ENCODE measurements at places on chromosomes 7 and 10.

GRCh38 chr7:93620057-93620456 lies 45.5 kb upstream of the CALCR start:
- DNase-seq, result no peak

GRCh38 chr7:157089100-157089610 lies 49.6 kb upstream of the UBE3C start:
- DNase-seq, result no peak

DNA sequence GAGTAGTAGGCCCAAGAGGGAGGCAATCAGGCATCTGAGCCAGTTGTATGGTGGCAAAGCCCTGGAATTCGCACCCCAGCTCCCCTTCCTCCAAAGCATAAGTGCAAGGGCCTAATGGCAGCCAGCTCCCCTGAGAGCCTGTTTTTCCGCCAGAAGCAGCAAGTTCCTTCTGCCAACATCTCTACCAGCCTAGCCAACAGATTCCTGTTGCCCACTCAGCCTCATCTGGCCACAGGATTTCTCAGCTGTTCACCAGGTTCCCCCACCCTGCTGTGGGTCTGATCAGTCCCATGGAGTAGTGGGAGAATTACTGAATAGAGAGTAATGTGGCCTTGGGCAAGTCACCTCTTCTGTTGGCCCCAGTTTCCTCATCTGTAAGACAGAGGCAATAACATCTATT lies 186.2 kb upstream of the PDE1C start:
- DNase-seq, result no peak

DNA sequence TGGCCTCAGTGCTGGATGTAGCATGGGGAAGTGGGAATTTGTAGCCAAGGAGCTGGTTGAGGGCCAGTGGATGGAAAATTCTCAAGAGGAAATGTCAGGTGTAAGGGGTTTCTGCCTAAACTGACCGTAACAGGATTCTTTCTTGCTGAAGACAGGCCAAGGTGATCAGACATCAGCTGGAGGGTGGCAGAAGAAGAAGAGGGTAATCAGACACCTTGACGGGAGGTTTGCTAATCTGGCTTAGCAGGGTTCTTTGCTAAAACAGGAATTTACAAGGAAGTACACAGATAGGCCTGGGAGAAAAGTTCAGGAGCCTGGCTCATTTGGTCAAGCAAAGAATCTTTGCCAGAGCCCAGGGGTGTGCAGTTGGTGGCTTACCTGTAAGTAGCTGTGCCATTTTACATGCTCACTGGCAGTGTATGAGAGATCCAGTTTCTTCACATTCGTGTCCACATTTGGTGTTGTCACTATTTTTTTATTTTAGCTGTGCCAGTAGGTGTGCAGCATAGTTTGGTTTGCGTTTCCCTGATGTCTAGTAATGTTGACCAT lies 73.7 kb downstream of the BMPR1A start:
- no peak for DNase-seq

- no peak for DNase-seq
Measured at GRCh38 chr7:66167773-66168387, 37.3 kb upstream of the TPST1 start.

GRCh38 chr10:121648493-121648892 lies 50.2 kb upstream of the FGFR2 start:
- no peak for DNase-seq

- no peak for DNase-seq
Measured at GRCh38 chr7:155324012-155324917, 26.6 kb downstream of the INSIG1 start.

DNA sequence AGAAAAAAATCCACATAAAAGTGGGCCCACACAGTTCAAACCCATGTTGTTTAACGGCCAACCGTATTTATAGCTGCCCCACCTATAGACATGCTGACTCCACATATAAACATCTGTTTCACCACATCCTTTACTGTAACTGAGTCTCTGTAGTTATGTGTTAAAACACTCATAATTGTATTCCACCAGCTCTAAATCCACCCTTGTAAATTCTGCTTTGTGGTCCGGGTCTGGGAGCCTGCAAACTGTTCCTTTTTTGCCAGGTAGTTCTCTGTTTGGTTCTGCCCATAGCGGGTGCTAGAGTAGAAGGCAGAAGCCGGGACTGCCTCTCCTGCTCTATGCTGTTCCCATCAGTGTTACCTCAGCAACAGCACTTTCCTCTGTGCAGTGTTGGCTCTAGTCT lies 20.2 kb upstream of the FHIP2A start:
- no peak for DNase-seq

DNA sequence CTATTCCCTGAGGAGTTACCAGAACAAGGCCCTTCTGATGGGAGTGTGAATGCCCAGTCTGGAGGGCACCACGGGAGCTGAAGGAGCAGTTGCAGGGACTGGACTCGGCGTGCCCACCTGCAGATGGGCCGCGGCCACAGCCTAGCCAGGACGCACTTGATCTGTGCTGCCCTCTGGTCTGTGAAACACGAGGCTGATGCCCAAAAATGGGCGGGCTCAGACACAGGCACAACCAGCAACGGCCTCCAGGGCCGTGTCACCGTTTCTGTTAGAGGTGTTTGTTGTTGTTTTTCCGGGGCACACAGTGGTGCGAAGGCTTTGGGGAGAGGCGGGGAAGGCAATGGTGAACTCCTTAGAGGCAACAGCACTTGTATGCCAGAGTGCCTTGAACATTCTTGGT lies 235.8 kb downstream of the DNAJB6 start:
- peak; percentile 32 for DNase-seq

GRCh38 chr10:71996592-71997371 lies 32.6 kb downstream of the CHST3 start:
- peak; percentile 81 for DNase-seq

GRCh38 chr10:26374426-26374825 lies 63.7 kb upstream of the APBB1IP start:
- no peak for DNase-seq

DNA sequence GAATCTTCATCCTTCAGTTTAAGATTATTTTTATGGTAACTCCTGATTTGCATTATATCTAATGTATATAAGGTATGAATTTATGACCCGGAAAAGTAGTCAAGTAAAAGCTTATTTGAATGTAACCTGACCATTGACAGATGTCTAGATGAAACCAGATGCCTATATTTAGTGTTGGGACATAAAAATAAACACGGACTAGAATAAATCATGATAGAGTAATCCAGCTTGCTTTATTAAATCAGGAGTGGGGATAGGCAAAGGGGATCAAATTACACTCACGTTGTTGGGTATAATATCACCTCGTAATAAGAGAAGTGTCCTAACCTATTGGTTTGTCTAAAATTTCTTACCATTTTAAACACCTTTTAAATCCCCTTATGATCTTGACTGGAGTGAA lies 244.6 kb downstream of the AGMO start:
- no peak for DNase-seq

- no peak for DNase-seq
Measured at GRCh38 chr10:123390874-123391273, 236.7 kb downstream of the BUB3 start.

DNA sequence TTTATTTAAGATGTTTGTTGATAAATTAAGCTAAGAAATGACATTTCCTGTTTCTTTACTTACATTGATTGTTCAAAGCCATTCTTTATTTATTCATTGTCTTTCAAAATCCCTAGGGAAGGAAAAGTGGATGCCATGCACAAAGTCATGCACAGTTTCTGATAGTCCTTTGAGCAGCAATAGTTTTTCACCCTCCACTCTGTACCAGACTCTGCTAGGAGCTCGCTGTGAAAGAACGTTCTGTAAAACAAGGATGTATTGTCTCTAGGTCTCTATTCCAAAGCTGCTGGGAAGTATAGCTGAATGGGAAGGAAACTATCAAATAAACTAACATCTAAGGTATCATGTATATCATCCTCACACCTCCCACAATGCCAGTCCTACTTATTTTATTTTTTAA lies 7.8 kb upstream of the NOC3L start:
- no peak for DNase-seq

GRCh38 chr7:145928937-145929336 lies 187.7 kb upstream of the CNTNAP2 start:
- no peak for DNase-seq

DNA sequence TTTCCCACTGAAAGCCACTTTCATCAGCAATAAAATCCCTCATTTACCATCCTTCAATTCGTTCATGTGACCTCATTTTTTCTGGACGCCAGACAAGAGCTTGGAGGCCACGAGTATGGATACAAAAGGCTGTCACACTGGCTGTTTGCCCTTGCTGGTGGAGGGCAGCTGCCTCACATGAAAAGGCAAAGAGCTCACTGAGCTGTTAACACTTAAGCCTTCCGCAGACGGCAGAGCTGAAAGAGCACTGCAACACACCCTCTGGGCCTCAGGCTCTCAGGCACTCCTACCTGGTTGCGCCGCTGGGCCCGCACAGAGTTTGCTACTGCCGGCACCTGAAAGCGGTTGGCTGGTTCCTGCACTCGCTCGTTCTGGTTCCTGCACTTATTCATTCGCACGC lies 193.5 kb downstream of the CFTR start:
- peak; percentile 39 for DNase-seq

- no peak for DNase-seq
Measured at GRCh38 chr10:78914502-78915189, 154.1 kb upstream of the ZMIZ1 start.

- no peak for DNase-seq
Measured at GRCh38 chr7:113945018-113945938, 26.5 kb upstream of the PPP1R3A start.

DNA sequence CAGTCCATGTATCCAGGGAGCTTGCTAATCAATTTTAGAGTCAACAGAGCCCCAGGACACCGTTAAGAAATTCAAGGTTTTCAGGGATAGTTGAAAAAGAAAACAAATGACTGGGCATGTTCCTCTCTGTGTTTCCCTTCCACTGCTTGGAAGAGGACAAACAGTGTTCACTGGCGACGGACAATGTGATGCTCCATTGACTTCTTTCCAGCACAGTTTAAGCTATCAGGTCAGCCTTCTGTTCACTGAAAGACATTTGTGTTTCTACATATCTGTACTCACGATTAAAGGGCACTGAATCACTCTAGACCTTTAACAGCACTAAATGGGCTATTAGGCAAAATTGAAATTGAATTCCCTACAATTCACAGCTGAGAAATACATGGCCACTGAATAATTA lies 123.6 kb downstream of the RNLS start:
- no peak for DNase-seq

- DNase-seq, result no peak
Measured at GRCh38 chr10:27998178-27998953, 513 bp downstream of the ODAD2 start.
